Stimulated activated naive B cell treated with anti-CD40 and anti-IgM and Interleukin-4, amounts not matched to agents 10 μg/mL and 1 μg/mL and 100 μg/mL, for 72 hours (primary cell): ENCODE measurements at places on chromosomes 2 and 18.

GRCh38 chr2:98396745-98397355, 47.8 kb upstream of the INPP4A start:
- DNase-seq = no peak

GRCh38 chr18:78643004-78643403, 336.6 kb upstream of the SALL3 start:
- no peak for DNase-seq

DNA sequence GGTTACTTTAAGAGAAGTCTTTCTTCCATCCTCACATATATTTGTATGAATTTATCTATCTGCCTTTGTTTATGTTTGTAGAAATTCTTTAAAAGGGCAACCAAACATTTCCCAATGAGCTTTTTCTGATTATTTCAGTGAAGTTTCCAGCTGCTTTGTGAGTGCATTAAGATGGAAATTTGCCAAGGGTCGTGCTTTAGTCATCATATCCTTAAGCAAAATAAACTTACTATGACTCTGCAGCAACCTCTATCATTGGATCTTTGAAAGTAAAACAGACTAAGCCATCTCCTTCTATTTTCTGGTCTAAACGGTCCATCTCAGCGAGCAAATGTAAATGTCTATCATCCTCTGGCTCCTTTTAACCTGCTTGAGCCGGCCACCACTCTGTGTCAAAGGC, 489.3 kb downstream of the SOX11 start:
- no peak for DNase-seq

DNA sequence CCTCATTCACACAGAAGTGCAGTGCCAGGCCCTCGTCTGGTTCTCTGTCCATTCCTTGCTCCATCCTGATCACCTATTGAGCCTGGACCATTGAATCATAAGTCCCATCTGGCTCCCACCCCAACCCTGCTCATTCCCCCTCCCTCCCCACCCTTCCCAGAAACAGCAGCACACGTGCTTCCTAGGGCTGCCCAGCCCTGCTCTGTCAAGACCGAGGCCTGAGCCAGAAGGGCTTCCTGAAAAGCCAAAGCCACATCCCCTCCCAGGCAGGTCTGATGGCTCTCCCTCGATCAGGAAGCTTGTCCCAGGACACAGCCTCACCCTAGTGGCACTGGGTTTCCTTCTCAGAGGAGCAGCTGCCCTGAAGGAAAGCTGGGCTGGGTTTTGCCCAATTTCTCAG, 79.8 kb upstream of the FZD7 start:
- DNase-seq = no peak

GRCh38 chr2:178282075-178282815, 87.9 kb downstream of the OSBPL6 start:
- no peak for DNase-seq

- DNase-seq = no peak
Measured at GRCh38 chr2:45885171-45885621, 233.7 kb downstream of the PRKCE start.

GRCh38 chr18:63850020-63850419, 37.5 kb upstream of the SERPINB2 start:
- DNase-seq = no peak
